Stimulated activated CD4-positive, alpha-beta T cell treated with anti-CD3 and anti-CD28 coated beads, Interleukin-12 subunit alpha, Interleukin-12 subunit beta, amount 100 ng/mL, for 24 hours (primary cell): ENCODE measurements at places on chromosomes 4 and X.

DNA sequence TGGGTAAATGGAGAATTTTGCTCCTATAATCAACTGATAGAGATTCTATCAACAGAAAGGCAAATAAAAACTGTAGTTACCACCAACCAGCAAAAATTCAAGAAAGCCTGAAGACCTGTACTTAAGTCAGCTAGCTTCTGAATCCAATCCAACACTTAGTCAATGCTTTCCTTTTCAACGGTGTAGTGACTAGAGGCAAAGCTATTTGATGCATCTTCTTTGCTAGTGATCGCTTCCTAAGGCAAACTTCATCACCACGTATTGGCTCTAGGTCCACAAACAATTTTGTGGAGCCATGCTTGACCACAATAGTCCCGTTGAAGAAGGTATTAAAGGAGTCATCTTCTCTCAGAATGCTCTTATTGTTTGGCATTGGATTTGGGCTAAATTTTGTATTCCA lies 25.0 kb upstream of the UBA6 start:
- DNase-seq = no peak

- DNase-seq = no peak
Measured at GRCh38 chrX:112367065-112367464, 284.5 kb upstream of the TRPC5 start.

GRCh38 chr4:34158878-34159277 lies 2085.4 kb downstream of the ARAP2 start:
- DNase-seq = no peak

DNA sequence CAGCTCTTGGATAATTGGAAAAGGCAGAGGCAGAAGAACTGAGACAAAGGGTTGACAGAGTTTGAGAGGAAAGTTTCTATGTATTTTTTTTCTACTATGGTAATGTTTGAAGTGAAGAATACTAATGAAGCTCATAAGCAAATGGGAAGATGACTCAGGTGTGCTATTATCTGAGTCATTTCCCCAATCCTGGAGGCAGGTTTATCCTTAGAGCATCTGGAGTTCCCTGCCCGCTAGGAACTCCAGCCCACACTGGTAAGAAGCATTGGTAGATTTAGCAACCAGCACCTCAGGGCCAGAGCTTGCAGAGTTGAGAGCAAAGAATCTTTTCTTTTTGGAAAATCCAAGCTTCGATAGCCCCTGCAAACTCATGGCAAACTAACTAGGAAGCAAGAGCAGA lies 55.2 kb downstream of the DOCK11 start:
- DNase-seq = no peak

DNA sequence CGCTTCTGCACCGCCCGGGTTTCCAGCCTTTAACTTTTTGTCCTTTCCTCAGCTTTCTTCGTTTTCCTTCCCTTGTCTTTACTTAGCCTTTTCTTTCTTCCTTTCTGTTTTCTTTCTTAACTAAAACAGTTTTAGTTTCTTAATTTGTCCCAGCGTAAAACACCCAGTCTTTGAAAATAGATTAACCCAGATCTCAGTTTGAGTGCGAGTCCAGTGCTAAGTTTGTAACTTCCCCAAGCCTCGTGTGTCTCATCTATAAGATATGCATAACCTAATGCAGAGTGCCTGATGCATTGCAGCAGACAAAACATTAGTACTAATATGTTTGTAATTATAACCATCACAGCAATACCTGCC lies 460 bp upstream of the GEMIN8 start:
- DNase-seq = no peak

GRCh38 chr4:68572653-68573170 lies 3.4 kb downstream of the UGT2B17 start:
- no peak for DNase-seq

- no peak for DNase-seq
Measured at GRCh38 chrX:18354369-18355223, at the start of gene SCML2. SCML2 (minus strand) TSS chrX:18354688; CDS start chrX:18334071, 20,617 bp downstream.

- DNase-seq = no peak
Measured at GRCh38 chr4:170093973-170094535, 4.3 kb upstream of the AADAT start.

GRCh38 chr4:51963841-51964517 lies 56.2 kb downstream of the LRRC66 start:
- DNase-seq = no peak

DNA sequence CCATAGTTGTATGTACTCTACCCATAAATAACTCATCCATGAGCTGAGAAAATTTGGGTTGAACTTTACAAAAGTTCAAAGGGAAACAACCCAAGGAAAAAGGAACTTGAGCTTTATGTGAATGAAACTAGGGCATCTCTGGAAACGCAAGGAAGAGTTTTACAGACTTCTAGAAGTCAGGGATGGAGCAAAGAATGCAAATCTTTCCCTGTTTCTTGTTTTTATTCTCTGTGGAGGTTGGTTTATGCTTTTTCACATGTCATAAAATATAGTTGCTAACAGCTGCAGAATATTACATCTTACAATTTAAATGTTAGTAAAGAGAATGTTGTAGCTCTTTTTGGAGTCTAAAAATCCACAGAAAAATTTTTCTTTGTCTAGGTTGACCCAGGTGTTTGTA lies 754.1 kb downstream of the PCDH7 start:
- no peak for DNase-seq

- no peak for DNase-seq
Measured at GRCh38 chr4:17670423-17670822, 56.0 kb downstream of the MED28 start.

DNA sequence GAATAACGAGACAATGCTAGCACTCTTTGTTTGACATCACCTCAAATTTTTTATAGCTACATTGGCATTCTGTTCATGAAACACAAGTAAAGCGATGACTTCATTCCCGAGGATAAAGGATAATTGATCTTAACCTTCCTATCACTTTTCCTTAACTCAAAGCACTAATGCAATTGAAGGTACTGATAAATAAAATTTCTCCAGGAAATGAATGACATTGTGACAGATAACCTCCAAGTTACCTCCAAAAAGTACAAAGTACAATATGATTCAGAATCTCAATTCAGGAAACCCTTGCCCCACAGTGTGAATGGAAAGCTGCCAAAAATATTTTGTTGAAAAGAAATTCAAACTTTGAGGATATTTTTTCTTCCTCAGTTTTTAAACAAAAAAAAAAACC lies 1.8 kb downstream of the PRSS12 start:
- DNase-seq = no peak

DNA sequence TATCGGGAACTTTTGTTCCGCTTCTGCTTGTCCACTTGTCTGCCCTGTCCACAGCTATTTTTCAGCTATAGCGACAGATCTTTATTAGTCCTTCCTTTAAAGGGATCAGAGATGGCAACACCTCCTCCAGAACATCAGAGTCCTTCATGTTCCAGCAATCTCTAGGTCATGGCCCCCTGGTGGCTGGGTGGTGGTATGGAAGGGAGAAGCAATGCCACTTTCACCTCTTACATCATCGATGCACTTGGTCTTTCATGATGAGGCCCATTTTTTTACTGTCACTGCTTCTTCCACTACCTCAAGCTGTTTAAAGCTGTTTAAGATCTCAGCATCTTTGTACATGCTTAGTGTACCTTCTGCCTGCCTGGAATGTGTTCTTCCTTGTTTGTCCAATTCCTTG lies 106.7 kb downstream of the ARHGAP6 start:
- DNase-seq = peak; percentile 0

DNA sequence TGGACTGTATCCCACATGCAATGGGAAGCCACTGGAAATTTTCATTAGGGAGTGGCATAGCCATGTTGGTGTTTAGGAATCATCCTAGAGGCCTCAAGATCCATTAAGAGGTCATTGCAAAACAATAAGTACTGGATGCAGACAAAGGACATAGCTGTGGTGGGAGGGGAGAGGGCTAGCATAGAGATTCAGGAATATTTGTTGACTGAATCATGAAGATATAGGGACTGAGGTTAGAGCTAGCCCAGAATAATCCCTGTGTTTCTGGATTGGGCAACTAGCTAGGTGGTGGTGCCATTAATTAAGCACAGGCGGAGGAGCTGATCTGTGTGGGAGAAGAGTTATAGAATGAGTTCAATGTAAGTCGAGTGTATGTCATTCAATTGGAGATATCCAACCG lies 135.0 kb downstream of the RAB28 start:
- DNase-seq = no peak

DNA sequence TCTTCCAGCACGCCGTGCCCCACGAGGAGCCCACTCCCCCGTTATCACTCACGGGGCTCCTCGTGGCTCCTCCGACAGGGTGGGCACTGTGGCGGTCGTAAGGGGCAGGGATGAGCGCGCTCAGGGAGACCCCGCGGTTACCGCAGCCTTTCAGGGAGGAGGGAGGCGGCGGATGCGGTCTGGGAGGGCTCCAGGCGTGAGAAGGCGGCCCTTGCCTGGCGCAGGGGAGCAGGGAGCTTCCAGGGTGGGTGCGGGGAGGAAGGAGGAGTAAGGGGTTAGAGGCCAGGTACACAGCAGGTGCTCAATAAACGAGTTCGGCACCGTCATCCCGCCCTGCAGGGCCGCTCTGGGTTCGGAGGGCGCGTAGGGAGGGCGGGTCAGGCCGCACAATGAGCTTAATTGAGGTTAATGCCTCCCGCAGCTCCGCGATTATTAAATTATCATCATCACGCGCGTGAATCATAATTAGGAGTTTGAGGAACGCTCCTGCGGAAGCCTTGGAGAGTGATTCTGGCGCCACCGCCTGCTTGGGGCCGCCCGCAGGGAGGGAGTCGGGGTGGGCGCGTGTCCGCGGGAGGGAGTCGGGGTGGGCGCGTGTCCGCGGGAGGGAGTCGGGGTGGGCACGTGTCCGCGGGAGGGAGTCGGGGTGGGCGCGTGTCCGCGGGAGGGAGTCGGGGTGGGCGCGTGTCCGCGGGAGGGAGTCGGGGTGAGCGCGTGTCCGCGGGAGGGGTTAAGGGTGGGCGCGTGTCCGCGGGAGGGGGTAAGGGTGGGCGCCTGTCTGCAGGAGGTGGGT lies 7.6 kb upstream of the NKX1-1 start:
- DNase-seq = no peak

DNA sequence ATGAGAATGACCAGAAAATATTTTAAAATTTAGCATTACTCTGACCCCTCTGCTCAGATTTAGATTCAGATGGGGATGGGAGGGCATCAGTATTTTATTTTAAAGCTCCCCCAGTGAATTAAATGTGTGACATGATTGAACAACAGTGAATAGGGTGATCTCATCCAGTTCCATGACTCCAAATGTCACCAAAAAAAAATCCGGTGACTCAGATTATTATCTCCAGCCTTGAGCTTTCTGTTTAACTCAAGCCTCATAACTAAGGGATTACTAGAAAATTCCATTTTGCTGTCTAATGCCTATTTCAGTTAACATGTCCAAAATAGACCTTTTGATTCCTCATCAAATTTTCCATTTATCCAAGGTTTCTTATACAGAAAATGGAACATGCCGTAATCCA lies 121.8 kb upstream of the TMEM47 start:
- DNase-seq = no peak

- DNase-seq = no peak
Measured at GRCh38 chr4:150089732-150090131, 11.5 kb downstream of the DCLK2 start.

GRCh38 chr4:6727943-6728250 lies 11.9 kb downstream of the BLOC1S4 start:
- no peak for DNase-seq

DNA sequence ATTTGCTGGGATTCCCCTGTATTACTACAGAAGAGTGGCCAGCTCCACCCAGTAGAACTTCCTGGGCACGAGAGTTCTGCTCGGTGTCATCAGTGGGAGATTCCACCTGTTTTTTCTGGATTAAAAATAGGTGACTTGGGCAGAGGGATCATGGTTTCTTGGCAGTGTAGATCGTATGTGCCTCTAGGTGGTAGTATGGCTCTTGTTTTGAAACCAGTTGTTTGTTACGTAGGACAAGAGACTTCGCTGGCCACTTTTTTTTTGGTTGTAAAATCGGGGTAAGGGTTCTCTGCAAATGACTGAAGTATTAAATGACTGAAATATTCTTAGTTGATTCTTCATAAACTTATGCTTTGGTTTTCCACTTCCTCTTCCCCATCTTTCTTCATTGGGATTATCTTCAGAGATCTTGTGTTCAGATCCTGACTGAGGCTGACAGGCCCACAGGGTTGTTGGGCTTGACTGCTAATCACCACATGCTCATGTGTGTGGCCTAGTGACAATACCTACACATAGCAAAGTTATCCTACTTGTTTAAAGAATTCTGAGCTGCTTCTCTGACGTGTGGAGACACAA lies 43.8 kb upstream of the WDR1 start:
- DNase-seq = no peak

- DNase-seq = no peak
Measured at GRCh38 chrX:12292996-12293765, 154.9 kb downstream of the FRMPD4 start.

DNA sequence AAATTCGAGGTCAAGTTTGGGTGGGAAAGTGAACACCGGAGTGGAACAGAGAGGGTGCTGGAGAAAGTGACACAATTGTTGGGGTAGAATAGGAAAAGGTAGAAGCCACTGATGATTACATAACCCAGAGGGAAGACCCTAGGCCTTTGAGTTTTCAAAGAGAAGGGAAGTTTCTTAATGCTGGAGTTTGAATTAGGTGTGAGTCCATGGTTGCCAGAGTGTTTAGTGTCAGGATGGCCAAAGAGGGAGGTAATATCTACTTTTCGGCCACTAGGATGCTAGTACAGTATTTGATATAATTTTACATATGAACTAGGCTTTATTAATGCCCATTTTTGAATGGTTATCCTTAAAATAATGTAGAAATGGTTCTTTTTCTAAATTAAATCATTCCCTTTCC lies 5.4 kb downstream of the BCORL1 start:
- no peak for DNase-seq

- DNase-seq = no peak
Measured at GRCh38 chr4:70269674-70270073, 27.3 kb downstream of the CSN3 start.

DNA sequence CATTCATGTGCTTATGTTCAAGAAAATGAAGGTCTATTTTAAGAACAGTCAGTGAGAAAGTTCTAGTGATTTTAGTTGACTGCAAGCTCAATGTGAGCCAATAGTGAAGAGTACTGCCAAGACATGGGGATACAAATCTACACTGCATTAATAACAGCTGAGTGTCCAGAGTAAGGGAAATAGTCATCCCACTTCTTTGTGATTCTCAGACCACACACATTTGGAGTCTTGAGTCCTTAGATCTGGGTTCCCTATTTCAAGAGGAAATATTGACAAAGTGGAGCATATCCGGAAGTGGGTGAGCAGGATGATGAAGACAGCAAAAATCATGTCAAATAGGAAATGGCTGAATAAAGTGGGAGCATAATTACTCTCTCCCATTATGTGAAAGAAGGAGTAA lies 171.1 kb downstream of the LARP7 start:
- no peak for DNase-seq

DNA sequence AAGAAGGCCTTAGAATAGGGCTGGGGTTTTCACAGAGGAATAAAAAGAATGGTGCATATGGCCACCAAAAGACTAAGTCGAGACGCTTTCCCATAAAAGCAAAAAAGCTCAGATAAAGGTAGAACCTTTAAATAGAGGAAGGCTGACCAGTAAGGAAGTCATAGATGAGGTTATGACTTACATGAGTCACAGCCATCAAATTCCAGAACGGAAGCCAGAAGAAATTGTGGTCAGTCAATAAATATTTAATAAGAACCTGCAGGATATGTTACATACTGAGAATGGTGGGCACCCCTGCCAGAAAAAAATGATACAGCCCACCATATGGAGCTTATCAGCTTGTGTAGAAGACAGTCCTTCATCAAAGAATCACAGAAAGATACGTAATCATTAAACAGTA lies 120.1 kb downstream of the MANBA start:
- no peak for DNase-seq

GRCh38 chr4:104490096-104490769 lies 4.5 kb downstream of the CXXC4 start:
- no peak for DNase-seq

- no peak for DNase-seq
Measured at GRCh38 chrX:45508454-45508853, 307.8 kb upstream of the DIPK2B start.
